A549 treated with GW870086 at 1 μM for 4 hours (cell line): ENCODE measurements at places on chromosomes 4 and X. TPM values are rescaled to one million over a fixed set of nuclear protein-coding genes. Genes with fewer than 3 reads are reported as not detected.

Gene CSAG3
- not detected in 5 replicates for total RNA-seq

Gene RGN
- 0.09 TPM in 1 of 5 replicates, not detected in the others for total RNA-seq

Gene TEC
- total RNA-seq = 2.3 to 2.9 TPM (median 2.3 TPM) in 5 replicates

Gene RAB40AL
- total RNA-seq = 0.13 TPM in 1 of 5 replicates, not detected in the others

Gene CABS1
- total RNA-seq = not detected in 5 replicates

Gene CT55
- total RNA-seq = not detected in 5 replicates
